GM23248 (cell line): ENCODE measurements at places on chromosomes 6 and 20.

DNA sequence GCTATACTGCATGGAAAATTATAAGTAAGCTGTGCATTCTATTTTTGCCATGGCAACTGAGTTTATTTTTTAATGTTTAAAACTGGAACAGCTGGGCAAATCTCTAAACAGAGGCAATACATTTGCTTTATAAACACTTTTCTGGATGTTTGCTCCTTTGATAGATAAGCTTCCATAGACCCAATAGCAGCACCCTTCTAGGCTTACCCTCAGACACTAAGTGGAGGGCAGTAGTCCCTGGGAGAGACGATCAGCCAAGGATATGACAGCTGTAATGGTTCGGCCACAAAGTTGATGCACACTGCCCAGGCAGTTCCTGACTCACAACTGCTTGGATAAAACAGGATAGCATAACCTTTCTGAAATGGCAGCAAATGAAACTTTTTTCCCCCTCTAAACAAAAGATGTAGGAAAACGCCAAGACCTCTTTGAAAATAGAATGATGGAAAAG lies 8.5 kb upstream of the MRPS10 start:
- DNase-seq = peak; percentile 84

DNA sequence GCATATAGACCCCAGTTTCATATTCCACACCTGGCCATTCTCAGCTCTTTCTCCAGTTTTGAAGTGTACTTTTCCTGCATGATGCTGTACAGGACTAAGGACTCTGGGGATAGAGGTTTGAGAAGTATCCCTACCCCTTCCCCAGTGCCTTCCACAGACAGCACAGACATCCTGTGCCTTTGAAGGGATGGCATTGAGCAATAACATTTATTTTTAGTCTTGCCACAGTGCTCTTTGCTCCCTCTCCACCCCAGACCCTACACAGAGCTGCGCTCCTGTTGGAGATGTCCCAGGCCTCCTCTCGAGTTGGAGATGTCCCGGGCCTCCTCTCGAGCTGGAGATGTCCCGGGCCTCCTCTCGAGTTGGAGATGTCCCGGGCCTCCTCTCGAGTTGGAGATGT lies 275.8 kb downstream of the FARS2 start:
- no peak for DNase-seq

DNA sequence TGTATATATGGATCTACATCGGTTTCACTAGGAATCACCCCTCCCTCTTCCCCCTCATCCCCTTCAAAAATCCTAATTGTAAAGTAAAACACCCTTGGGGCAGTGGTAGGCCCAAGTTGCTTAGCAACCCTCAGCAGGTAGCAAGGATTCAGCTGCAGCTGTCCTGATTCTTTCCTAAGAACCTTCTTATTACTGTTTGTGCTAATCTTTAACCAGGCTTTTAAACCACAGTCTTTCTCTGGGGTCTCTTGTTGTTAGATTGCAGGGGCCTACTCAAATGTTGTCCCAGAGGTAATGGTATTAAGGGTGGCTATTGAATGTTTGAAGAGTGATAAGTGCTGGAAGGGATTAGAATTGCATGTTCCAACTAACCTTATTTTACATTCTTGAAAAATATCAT lies 46.4 kb downstream of the PRL start:
- DNase-seq = no peak

GRCh38 chr20:18773566-18773965 lies 40.0 kb upstream of the SCP2D1 start:
- no peak for DNase-seq

DNA sequence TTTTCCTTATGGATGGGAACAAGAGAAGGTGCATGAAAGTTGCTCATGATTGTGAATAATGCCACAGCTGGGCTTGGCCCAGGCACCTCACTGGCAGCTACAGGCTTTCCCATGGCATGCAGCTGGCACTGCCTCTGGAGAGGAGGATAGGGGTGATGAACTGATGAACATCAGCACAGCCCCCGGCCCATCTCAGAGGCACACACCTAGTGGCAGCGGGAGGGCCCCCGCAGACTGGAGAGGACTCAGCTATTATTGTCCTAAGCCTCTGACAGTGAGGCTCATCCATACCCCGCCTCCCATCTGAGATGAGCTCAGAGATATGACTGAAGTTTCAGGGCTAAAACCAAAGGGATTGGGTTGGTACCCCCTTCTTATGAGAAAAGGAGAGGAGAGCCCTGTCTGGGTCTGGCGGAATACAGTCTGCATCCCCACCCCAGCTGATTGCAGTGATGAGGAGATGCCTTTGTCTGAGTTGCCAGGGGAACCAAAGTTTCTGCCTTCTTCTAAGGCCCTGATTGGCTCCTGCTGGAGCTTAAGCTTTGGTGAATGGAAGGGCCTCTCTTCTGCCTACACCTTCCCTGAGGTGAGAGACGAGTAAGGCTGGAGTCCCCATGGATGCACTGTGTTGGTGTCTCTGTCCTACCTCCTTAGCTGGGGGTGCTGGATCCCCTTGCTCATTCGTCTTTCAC lies 27.6 kb upstream of the EPB41L1 start:
- no peak for DNase-seq

GRCh38 chr6:6622501-6622900 lies 34.0 kb downstream of the LY86 start:
- no peak for DNase-seq

DNA sequence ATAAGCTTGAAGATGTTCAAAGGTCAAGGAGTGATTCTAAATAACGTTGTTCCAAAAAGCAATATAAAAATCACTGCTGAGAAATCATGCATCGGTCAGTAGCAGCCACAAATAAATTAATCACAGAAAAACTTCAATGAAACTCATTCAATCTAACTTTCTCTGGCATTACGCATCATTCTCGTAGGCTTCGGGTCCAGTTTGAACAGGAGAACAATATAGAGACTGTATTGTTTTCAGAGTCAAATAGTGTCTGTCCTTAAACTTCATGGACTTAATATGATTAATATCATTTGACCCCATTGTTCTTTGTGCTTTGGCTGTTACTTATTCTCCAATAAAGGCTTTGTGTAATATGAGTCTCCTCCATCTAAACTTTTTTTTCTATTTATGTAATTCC lies 200.4 kb downstream of the C6orf118 start:
- no peak for DNase-seq

DNA sequence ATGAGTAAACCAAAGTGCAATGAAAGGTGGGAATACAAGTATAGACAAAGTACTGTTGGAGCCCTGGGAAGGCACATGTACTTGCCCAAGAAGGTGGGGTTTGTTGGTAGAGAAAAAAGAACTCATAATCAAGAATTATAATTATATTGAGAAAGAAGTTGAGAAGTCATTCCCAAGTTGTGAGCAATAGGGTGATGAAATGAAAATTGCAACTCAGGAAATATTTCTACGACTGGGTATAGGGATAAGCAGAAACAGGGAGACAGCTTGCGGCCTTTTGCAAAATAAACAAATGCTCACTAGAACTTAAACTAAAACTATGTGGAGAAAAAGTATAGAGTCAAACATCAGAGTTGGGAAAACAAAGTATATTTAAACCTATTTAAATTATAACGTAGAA lies 250.7 kb upstream of the FAM83B start:
- peak; percentile 40 for DNase-seq

- no peak for DNase-seq
These were observed 7.9 kb downstream of the KIAA1755 start for GRCh38 chr20:38252292-38253288.

DNA sequence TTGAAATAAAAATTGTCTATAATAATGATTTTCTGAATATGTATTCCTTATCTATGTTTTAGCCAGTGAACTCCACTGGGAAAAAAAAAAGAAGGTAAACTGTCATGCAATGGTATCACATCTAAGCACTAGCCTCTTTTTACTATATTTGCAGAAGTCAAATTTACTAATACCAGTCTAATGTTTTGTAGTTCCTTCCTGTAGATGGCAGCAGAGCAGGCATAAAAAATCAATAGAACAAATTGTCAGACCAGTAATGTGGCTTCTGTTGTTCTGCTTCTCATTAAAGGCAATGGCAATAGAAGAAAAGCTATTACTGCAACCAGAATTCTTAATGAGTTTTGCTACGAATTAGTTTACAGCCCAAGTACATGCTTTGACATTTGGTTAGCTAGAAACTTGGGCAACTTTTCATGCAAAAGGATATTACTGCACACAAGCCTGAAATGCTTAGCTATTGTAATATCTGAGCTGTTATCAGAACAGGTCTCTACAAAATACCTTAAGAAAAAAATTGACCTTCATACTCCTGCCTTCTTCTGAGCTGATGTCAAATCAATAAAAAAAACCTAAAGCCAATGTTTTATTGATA lies 476.9 kb downstream of the KHDRBS2 start:
- peak; percentile 36 for DNase-seq

DNA sequence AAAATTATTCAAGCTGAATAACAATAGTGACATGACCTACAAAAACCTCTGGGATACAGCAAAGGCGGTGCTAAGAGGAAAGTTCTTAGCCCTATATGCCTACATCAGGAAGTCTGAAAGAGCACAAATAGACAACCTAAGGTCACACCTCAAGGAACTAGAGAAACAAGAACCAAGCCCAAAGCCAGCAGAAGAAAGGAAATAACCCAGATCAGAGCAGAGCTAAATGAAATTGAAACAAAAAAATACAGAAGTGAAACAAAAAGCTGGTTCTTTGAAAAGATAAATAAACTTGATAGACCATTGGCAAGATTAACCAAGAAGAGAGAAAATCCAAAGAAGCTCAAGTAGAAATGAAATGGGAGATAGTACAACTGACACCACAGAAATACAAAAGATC lies 47.6 kb upstream of the NOTCH4 start:
- DNase-seq = no peak

DNA sequence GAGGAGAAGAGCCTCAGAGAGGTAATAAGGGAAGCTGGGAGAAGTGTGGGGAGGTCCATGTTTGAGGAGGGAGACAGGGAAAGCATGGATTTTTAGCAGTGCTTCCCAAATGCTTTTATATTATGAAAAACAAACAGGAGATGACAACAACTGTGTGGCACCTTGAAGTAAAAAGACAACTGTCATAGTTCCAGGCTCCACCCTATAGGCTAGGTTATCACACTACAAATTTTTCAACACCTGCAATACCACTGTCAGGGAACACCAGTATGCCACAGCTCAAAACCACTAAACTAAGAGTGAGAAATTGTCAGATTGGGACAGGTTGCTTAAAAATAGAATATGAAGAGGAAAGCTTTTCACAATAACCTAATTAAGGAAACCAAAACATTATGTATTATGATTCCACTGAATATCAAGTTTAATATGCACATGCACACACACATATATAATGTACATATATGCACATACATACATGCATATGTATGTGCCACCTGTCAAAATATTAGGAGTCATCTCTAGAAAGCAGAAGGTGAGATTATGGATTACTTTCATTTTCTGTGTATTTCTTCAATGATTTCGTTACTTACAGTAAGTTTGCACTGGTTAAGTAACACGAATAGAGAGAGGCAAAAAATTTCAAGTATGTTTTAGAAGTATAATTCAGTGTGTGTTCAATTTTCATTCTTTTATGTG lies 261.2 kb downstream of the PTPRK start:
- peak; percentile 21 for DNase-seq
